ENCODE measurements at places on chromosomes 1 and 21.
A peak's percentile ranks its signal among the peaks of the same experiment; 100 is the strongest.

- peaks cover 38% of the 10 kb centered on the region for H3K27me3 ChIP-seq
- no peak overlapping the region for H3K27ac ChIP-seq
- no peak overlapping the region for H3K4me3 ChIP-seq
- no peak for DNase-seq
- peaks cover 22% of the 10 kb centered on the region for H3K4me1 ChIP-seq
- H3K36me3 ChIP-seq, result no peaks in the 10 kb centered on the region
These were observed 48.4 kb upstream of the HOOK1 start for GRCh38 chr1:59766227-59766855.

DNA sequence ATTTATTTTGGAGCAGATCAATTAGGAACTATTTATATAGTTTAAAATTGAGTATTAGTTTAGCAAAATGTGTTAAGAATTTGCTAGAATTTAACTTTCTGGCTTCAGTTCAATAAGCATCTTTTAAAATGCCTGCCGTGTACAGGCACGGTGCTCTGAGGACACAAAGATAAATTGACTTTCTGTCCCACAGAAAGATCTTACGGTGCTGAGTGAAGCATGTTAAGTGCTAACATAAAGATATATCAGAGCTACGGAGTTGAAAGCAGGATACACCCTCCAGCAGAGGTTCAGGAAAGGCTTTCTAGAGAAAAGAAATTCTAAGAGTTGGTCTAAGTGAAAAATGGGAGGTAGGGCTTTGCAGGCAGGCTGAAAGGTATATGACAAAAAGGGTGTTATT is 305.4 kb downstream of the GRIK1 start:
- no peaks in the 10 kb centered on the region for H3K36me3 ChIP-seq
- no peak overlapping the region for H3K27ac ChIP-seq
- no peak for DNase-seq
- H3K4me1 ChIP-seq, result no peaks in the 10 kb centered on the region
- no peak overlapping the region for H3K4me3 ChIP-seq

DNA sequence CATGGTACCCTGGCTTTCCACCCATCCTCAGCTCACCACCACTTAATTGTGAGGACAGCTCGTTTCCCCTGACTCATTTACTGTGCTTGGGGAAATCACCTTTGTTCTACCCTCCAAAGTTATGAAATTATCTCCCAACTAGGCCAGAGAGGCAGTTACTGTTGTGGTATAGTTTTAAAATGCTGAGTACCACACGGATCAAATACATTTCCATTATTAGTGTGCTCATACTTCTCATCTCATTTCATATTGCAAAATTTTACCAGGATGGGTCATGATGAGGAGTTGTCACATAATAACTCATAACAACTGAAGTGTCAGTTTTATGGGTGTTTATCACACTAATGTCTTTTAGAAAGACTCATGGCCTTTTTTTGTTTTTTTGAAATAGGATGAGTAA is 9.2 kb upstream of the OR2B11 start:
- DNase-seq, result no peak
- H3K4me3 ChIP-seq, result no peak overlapping the region
- H3K4me1 ChIP-seq, result no peaks in the 10 kb centered on the region
- H3K36me3 ChIP-seq, result no peaks in the 10 kb centered on the region
- H3K27me3 ChIP-seq, result no peaks in the 10 kb centered on the region
- H3K27ac ChIP-seq, result no peak overlapping the region

GRCh38 chr1:20386323-20387081 is 95.8 kb downstream of the VWA5B1 start:
- peaks cover 64% of the 10 kb centered on the region for H3K27me3 ChIP-seq
- H3K4me3 ChIP-seq, result no peak overlapping the region
- H3K27ac ChIP-seq, result no peak overlapping the region
- peak; percentile 49 for DNase-seq

DNA sequence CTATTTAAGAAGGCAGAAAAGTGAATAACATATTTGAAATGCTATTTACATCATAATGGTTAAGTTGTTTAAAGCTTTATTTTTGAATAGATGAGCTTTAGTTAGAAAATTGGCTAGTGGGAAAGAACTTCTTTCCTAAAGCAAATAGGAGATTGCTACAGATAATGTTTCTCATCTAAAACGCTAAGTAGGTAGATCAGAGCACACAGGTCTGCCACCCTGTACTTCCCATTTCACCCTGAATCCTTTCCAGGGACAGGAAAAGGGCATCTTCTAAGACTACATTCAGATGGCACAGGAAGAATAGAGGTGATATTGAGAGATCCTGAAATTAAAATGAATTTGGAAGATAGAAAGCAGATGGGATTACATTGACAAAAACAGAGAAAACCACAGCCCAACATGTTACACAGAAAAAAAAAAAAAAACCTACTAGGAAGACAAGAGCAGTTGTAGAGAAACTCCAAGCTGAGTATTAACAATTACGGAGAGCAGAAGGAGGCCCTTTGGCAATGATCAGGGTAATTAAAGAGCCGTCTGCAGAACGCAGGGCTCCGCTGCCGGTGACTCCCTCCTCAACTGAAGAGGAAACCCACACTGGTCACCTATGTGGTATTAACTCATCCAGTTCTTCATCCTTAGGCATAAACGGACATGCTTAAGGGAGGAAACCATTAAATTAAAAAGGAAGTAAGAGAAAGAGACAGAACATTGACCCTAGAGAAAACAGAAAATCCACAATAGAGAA is 53.6 kb upstream of the MAP10 start:
- no peak for DNase-seq
- no peak overlapping the region for H3K4me3 ChIP-seq
- H3K4me1 ChIP-seq, result no peaks in the 10 kb centered on the region
- H3K27me3 ChIP-seq, result no peaks in the 10 kb centered on the region
- no peaks in the 10 kb centered on the region for H3K36me3 ChIP-seq

DNA sequence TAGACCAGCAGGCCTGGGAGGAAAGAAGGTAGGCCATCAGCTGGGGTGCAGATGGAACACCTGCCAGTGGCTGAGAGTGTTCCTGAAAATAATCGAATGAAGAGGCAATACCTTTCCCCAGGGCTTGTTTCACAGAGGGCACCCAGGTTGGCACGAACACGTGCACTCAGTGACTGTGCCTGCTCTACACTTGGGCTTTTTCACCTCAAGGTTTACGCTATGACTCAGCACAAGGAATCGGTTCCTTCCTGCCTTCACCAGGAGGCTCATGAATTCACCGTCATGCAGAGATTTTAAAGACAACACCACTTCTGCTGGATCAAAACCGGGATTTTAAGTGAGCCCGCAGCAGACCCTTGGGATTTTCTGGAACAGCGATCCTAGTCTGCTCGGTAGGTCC is 118.5 kb upstream of the ADAR start:
- no peak for DNase-seq
- H3K36me3 ChIP-seq, result no peaks in the 10 kb centered on the region
- peaks cover 8% of the 10 kb centered on the region for H3K4me1 ChIP-seq
- no peak overlapping the region for H3K4me3 ChIP-seq
- no peak overlapping the region for H3K27ac ChIP-seq

DNA sequence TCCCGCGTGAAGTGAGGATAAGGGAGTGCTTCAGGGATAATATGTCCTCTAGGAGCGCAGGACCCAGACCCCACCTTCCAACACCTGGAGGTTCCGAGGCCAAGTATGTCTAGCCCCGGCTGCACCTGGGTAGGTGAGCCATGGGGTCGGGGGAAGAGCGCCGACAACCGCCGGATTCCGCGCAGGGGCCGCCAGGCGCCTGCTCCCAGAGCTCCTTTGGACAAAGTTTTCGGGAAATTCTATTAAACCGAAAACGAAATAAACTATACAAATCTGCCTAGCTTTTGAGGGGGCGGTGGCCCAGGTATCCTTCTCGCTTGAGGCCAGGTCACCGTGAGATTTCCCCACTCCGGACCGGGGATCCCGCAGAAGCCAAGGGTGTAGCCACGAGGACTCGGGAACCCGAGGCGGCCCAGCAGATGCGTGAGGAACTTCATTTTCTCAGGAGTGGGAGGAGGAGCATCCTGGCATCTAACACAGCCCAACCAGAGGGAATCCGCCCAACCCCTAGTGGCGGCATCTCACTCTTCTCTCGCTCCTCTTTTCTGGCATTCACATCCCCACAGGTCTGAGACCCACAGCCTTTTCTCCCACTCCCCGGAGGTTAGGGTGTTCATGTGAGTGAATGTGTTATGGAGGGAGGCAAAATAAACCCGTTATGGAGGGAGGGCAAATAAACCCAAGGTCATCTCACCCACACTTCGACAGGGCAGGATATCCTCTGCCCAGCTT is 2.3 kb upstream of the DMRTA2 start:
- H3K4me3 ChIP-seq, result no peak overlapping the region
- no peaks in the 10 kb centered on the region for H3K36me3 ChIP-seq
- H3K4me1 ChIP-seq, result peaks cover 7% of the 10 kb centered on the region
- peak; percentile 83 for DNase-seq
- H3K27ac ChIP-seq, result no peak overlapping the region
- H3K27me3 ChIP-seq, result peaks cover 100% of the 10 kb centered on the region

GRCh38 chr1:53557369-53557768 is 98.2 kb downstream of the DMRTB1 start:
- DNase-seq, result no peak
- H3K36me3 ChIP-seq, result no peaks in the 10 kb centered on the region
- H3K4me1 ChIP-seq, result no peaks in the 10 kb centered on the region
- H3K27me3 ChIP-seq, result no peaks in the 10 kb centered on the region

DNA sequence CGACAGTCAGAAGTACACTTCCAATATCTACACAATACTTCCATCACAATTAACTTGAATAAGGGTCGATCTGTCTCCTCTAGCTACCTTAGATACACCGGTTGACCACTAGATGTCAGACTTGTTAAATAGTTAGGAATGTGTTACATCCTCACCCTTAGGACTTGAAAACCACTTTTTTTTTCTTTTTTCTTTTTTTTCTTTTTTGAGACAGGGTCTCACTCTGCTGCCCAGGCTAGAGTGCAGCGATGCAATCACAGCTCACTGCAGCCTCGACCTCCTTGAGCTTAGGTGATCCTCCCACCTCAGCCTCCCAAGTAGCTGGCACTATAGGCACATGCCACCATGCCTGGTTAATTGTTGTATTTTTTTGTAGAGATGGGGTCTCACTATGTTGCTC is 120.4 kb upstream of the GREM2 start:
- DNase-seq, result no peak
- H3K27me3 ChIP-seq, result no peaks in the 10 kb centered on the region
- no peak overlapping the region for H3K4me3 ChIP-seq
- H3K36me3 ChIP-seq, result no peaks in the 10 kb centered on the region
- H3K4me1 ChIP-seq, result no peaks in the 10 kb centered on the region

DNA sequence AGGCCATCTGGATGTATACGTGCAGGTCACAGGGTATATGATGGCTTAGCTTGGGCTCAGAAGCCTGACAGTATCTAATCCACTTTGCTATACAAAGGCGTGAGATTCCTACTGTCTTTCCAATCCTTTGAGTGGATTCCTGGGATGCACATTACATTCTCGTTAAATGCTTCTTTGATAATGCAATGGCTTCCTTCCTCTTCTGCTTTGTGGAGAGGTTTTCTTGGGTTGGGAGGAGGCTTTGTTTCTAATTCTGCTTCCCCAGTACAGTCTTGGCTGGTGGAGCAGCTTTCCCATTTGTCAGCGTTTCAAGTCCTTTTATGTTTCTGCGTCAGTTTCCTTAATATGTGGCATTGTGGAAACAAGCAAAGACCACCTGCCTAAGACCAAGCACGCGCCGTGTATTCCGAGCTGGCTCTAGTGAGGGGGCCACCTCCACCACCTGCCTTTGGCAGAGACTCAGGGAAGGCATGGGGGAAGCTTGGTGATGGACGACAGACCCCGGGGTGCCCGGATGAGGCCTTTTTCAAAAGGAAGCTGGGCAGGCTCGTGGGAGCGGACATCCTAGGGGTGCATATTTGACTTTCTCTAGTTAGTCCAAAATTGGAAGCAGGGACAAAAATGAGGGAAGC is 72.7 kb downstream of the WDR4 start:
- peak; percentile 84 for DNase-seq
- H3K4me1 ChIP-seq, result peaks cover 12% of the 10 kb centered on the region
- peaks cover 24% of the 10 kb centered on the region for H3K36me3 ChIP-seq
- no peaks in the 10 kb centered on the region for H3K27me3 ChIP-seq
- H3K27ac ChIP-seq, result peak overlapping the region; percentile 66

GRCh38 chr1:78223417-78224215 is 177.8 kb downstream of the GIPC2 start:
- H3K27me3 ChIP-seq, result peaks cover 70% of the 10 kb centered on the region
- no peaks in the 10 kb centered on the region for H3K36me3 ChIP-seq
- H3K27ac ChIP-seq, result no peak overlapping the region

DNA sequence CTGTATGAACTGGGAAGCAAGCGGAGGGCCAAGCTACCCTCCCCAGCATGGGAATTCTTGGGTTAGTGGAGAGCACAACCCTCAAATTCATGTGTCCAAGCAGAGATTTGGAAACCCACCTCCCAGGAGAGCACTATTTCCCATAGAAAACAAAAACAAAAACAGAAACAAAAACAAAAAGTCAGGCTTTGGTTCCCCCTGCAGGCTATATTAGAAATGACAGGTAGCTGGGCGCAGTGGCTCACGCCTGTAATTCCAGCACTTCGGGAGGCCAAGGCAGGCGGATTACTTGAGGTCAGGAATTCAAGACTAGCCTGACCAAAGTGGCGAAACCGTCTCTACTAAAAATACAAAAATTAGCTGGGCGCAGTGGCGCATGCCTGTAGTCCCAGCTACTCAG is 10.8 kb downstream of the MINDY1 start:
- no peaks in the 10 kb centered on the region for H3K36me3 ChIP-seq
- H3K4me1 ChIP-seq, result peaks cover 2% of the 10 kb centered on the region
- peak; percentile 86 for DNase-seq
- H3K27me3 ChIP-seq, result no peaks in the 10 kb centered on the region

GRCh38 chr1:67566803-67567377 is 118.1 kb upstream of the GADD45A start:
- H3K4me3 ChIP-seq, result no peak overlapping the region
- H3K27ac ChIP-seq, result no peak overlapping the region
- DNase-seq, result no peak
- no peaks in the 10 kb centered on the region for H3K36me3 ChIP-seq

- peaks cover 6% of the 10 kb centered on the region for H3K4me1 ChIP-seq
- H3K27me3 ChIP-seq, result no peaks in the 10 kb centered on the region
- no peak overlapping the region for H3K27ac ChIP-seq
- DNase-seq, result no peak
- no peak overlapping the region for H3K4me3 ChIP-seq
These were observed 61.7 kb upstream of the TNFSF4 start for GRCh38 chr1:173268786-173269277.

- no peak for DNase-seq
- peaks cover 8% of the 10 kb centered on the region for H3K4me1 ChIP-seq
- H3K27me3 ChIP-seq, result no peaks in the 10 kb centered on the region
- peaks cover 7% of the 10 kb centered on the region for H3K36me3 ChIP-seq
- no peak overlapping the region for H3K4me3 ChIP-seq
These were observed 121.9 kb downstream of the TIAM1 start for GRCh38 chr21:31222142-31222541.

DNA sequence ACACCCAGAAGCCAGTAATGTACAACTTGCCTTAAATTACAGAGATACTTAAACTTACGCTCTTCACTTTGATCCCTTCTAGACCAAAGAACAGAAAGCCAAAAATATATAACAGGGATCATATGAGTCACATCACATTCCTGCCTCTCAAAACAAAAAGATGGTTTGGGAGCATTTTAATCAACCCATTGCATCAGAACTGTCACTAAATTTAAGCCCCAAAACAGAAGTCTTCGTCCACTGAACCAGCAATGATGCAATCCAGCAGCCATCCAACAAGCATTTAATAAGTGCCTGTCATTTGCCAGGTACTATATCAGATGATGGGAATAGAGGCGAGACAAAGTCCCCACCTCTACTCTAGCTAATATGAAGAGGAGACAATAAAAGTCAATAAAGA is 42.7 kb upstream of the GLIS1 start:
- H3K36me3 ChIP-seq, result peaks cover 52% of the 10 kb centered on the region
- no peak overlapping the region for H3K4me3 ChIP-seq
- H3K4me1 ChIP-seq, result no peaks in the 10 kb centered on the region
- no peak overlapping the region for H3K27ac ChIP-seq
- no peaks in the 10 kb centered on the region for H3K27me3 ChIP-seq
- no peak for DNase-seq
